Endothelial cell (in vitro differentiated cells): ENCODE measurements at places on chromosomes 3 and 15.

- peak; percentile 89 for DNase-seq
Measured at GRCh38 chr3:69739204-69740102, at the start of gene MITF. Gene MITF, plus strand, starts transcription at chr3:69739464. Its CDS starts 134 bp downstream, at chr3:69739598.

- DNase-seq, result no peak
Measured at GRCh38 chr3:147616998-147617619, 207.9 kb downstream of the ZIC1 start.

- no peak for DNase-seq
Measured at GRCh38 chr15:41928100-41928499, 34.2 kb upstream of the SPTBN5 start.

DNA sequence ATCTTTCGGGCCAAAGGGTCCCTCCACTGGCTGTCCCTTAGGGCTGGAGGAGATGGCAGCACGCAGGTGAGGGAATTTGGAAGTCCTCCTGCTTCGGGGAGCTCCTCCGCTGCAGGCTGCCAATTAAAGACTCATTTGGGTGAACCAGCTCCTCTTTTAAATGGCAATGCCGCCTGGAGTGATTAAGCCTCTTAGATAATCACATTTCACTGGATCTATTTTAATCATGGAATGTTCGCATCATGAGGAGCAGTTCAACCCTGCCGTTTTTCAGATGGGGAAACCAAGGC lies 117.9 kb downstream of the LIPC start:
- no peak for DNase-seq

GRCh38 chr3:44419116-44419922 lies 58.2 kb downstream of the ZNF445 start:
- no peak for DNase-seq

- DNase-seq, result no peak
Measured at GRCh38 chr3:100352296-100353231, 18.0 kb downstream of the NIT2 start.

GRCh38 chr15:70589221-70589620 lies 174.1 kb downstream of the UACA start:
- no peak for DNase-seq

- peak; percentile 29 for DNase-seq
Measured at GRCh38 chr3:50221411-50222168, 14.4 kb upstream of the GNAI2 start.

DNA sequence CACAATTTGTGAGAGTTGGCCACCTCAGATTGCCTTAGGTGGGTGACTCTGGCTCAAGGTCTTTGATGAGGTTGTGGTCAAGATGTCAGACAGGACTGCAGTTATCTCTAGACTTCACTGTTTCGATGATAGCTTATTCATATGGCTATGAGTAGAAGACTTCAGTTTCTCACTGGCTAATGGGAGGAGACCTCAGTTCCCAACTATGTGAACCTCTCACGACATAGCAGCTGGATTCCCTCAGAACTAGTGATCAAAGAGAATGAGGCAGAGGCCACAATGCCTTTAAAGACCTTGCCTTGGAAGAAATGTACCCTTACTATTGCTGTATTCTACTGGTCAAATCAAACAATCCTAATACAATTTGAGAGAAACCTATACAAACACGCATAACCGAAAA lies 607.5 kb upstream of the ROBO2 start:
- no peak for DNase-seq

- no peak for DNase-seq
Measured at GRCh38 chr3:188021502-188022040, 132.4 kb upstream of the LPP start.

DNA sequence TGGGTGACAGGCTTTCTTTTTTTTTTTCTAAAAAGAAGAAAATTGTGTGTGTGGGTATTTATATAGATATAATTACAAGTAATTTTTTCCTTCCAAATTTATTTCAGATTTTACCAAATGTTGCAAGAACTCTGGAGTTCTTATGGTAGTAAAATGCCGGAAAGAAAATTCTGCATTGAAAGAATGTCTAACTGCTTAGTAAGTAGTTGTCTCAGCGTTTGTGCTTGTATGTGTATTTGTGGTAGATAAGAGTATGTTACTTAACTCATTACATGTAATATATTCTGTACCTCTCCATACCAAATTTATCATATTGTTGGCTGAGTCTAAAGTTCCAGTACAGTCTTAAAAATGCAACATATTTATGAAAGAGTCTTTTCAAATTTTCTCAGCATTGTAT lies 32.3 kb upstream of the ZCWPW2 start:
- no peak for DNase-seq

GRCh38 chr15:78624651-78625590 lies 4.1 kb upstream of the CHRNA3 start:
- no peak for DNase-seq
